ENCODE measurements at places on chromosomes 1 and 21.
A peak's percentile ranks its signal among the peaks of the same experiment; 100 is the strongest.

DNA sequence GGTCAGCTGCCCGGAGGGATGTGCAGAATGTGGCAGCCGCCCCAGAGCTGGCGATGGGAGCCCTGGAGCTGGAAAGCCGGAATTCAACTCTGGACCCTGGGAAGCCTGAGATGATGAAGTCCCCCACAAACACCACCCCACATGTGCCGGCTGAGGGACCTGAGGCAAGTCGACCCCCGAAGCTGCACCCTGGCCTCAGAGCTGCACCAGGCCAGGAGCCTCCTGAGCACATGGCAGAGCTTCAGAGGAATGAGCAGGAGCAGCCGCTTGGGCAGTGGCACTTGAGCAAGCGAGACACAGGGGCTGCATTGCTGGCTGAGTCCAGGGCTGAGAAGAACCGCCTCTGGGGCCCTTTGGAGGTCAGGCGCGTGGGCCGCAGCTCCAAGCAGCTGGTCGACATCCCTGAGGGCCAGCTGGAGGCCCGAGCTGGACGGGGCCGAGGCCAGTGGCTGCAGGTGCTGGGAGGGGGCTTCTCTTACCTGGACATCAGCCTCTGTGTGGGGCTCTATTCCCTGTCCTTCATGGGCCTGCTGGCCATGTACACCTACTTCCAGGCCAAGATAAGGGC, 33.5 kb upstream of the LHX4 start:
- no peak for DNase-seq

GRCh38 chr21:45320261-45321025, 32.7 kb upstream of the POFUT2 start:
- DNase-seq: no peak

GRCh38 chr1:68938051-68938666, 441.3 kb upstream of the DEPDC1 start:
- no peak for DNase-seq

DNA sequence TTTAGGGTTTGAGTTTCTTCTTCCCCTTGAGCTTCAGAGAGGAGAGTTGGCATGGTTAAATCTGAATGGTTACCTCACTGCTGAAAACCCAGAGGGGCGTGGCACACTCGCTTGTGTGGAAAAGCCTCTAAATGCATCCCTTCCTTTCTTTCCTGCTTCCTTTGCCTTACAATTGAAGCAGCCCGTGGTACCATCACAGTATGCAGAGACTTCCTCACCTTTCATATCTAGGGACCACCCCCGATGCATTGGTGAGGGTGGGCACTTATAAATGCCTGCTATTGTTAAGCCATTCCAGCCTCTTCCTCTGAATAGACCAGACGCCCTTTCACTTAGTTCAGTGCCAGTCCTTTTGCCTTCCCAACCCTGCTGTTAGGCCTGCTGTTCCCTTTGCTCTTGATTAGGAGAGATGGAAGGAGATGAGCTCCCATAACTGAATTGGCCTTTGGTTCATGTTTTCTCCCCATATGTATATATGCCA, 21.9 kb upstream of the LAX1 start:
- DNase-seq: no peak

- no peak for DNase-seq
Observed at GRCh38 chr21:46135782-46136395, 19.5 kb downstream of the FTCD start.

DNA sequence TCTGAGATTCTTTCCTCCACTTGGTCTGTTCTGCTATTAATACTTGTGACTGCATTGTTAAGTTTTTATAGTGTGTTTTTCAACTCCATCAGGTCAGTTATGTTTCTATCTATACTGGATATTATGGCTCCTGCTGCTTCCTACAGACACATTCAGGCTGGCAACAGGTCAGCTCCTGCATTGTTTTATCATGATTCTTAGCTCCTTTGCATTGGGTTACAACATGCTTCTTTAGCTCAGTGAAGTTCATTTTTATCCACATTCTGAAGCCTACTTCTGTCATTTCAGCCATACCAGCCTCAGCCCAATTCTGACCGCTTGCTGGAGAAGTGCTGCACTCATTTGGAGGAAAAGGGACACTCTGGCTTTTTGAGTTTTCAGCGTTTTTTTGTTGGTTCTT, 37.3 kb upstream of the F3 start:
- no peak for DNase-seq

DNA sequence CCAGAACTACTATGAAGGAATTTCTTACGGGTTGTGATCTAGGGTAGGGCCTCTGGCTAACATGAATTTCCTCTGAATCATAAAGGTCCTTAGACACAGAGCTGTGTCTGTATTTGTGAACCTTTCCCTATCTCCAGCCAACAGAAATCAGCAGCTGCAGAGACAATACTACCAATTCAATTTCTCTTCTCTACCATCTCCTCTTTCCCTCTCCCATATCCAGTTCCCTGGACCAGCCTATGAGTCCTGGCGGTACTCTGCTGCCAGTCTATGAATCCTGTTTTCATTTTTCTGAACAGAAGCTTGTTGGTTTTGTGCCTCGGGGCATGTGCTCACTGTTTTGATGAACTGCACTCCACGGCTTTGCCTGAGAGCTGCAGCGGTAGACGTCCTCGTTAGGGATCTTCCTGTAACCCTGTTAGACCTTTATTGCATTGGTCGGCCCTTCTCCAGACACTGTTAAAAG, 458.0 kb upstream of the VAMP3 start:
- DNase-seq: no peak

DNA sequence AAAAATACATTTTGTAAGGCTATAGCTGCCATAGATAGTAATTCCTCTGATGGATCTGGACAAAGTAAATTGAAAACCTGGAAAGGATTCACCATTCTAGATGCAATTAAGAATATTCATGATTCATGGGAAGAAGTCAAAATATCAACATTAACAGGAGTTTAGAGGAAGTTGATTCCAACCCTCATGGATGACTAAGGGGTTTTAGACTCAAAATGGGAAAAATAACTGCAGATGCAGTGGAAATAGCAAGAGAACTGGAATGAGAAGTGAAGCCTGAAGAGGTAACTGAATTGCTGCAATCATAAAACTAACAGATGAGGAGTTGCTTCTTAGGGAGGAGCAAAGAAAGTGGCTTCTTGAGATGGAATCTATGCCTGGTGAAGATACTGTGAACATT, 230.8 kb downstream of the KCTD3 start:
- DNase-seq: no peak

DNA sequence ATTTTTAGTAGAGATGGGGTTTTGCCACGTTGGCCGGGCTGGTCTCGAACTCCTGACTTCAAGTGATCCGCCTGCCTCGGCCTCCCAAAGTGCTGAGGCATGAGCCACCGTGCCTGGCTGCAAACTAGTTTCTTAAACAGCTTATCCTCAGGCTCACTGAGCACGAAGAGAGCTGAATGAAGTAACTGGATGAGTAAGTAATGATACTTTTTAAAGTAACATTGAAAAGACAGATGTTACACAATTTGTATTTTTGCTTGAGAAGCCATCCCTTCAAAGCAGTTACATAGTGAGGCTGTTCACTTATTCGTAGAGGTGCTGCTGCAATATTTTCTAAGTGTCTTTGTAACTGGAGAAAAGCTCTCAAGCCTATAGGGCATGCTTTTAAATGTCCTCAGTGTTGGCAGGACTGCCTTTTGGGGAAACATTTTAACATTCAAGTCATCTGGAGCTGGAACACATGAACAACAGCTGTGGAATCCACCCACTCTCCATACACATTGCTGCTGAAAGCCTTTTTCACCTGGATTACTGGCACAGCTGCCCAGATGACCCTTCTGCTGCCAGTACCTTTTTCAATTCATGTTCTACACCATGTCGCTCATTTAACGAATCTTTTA, 2.7 kb upstream of the YBX1 start:
- DNase-seq: no peak

- no peak for DNase-seq
Observed at GRCh38 chr1:228098323-228098931, 4.7 kb downstream of the C1orf35 start.

- DNase-seq: peak; percentile 89
Observed at GRCh38 chr1:114113411-114114184, 40.1 kb downstream of the SYT6 start.

DNA sequence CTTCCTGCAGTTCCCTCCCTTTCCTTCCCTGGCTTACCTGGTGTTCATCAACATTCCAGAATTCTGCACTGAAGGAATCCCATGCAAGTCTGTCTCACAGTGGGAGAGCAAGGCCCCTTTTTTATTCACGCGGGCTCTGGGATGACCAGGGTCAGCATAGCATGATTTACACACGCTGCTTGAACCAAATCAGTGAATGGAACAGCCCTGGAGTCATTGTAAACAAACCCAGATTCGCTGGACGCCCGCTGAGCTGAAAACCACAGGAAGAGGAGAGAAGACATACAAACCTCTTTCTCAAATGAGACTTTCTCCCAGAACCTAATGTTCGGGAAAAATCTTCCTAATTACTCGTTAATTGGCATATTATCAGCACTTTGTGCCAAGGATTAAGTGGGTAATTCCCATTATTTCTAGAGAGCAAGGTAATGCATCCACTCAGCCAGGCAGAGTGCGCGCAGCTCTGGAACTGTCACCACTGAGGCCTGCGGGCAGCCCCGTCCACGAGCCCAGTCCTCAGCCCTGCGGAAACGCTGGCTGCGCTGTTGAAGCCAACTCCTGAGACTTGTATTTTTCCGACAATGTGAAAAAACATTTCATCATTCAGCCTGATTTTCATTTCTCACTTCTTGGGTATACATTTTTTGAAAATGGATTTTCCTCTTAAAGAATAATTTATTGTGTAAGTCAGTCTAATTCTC, 140.0 kb downstream of the ETS2 start:
- DNase-seq: no peak

- DNase-seq: no peak
Observed at GRCh38 chr21:36288651-36289243, 31.2 kb upstream of the MORC3 start.

GRCh38 chr1:201036188-201036842, 12.8 kb upstream of the KIF21B start:
- no peak for DNase-seq

DNA sequence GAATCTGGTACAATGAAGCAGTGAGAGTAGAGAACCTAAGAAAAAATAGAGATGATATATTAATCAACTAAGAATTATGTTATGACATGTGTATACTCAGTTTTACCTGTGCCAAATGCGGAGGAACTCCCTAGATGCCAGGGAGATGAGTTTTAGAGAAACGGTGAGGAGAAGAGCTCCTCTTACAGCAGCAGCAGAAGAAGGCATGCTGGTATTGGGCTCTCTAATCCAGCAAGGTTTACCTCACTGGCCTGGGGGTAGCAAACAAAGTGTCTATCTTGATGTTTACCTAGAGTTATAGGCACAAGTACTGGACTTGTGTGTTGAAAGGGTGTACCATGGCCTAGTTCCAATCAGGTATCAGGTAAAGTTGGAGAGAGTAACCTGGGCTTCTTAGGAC, 28.9 kb upstream of the DEPDC1 start:
- DNase-seq: no peak

DNA sequence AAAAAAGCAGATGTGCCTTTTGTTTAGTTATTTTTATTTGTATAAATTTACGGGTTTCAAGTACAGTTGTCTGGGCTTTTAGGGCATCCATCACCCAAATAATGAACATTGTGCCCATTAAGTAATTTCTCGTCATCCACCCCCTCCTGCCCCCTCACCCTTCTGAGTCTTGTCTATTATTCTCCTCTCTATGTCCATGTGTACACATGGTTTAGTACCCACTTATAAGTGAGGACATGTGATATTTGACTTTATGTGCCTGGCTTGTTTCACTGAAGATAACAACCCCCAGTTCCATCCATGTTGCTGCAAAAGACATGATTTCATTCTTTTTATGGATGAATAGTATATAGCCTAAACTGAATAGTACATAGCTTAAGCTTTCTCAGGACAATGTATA, 189.2 kb downstream of the ZP4 start:
- DNase-seq: no peak

DNA sequence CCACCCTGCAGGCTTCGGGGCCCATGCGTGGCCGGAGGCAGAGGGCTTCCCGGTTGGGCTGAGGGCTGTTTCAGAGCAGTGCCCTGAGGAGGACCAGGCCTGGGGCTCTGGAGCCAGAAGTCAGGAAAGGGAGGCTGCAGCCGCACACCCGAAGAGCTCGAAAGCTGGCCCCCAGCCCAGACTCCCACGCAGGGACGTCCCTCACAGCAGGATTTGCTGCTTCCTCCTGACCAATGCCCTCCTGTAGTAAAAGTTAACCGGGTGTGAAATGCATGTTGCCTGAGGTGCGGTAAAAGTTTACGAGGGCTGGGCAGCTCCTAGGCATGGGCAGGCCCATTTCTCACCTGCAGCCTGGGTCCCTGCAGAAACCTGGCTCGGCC, 101.5 kb upstream of the ARHGEF16 start:
- no peak for DNase-seq

DNA sequence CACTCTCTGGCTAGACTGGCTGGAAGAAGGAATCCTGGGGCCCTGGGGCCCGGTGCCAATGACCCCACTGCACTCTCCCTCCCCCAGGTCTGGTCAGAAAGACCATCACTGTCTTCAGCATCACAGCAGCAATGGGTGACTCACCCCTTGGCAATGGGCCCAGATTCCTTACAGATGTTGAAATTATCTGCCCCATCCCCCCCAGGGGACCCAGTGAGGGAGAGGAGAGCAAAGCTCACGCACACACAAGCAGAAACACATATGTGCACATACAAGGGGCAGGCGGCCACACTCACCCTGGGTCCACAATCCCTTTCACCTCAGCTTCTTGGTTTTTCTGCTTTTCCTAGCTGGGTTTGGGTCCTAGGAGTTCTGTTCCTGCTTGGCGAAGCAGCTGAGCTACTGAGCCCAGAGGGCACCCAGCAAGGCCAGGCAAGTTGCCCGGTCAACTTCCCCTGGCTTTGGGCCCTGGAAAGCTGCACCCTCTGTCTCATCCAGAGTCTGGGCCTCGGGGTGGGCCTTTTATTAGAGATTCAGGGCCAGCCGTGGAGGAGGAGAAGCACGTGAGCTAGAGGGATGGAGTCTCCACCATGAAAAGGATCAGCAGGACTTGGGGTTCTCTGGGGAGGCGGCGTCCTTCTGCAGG, 2.6 kb downstream of the COL16A1 start:
- DNase-seq: peak; percentile 91

- peak; percentile 62 for DNase-seq
Observed at GRCh38 chr1:182604175-182605164, at the start of gene RGS16. Gene RGS16 (minus strand): TSS chr1:182604389. CDS start chr1:182604259, 130 bp downstream.

GRCh38 chr1:111990878-111991718, 1.6 kb upstream of the KCND3 start:
- DNase-seq: peak; percentile 4

- peak; percentile 62 for DNase-seq
Observed at GRCh38 chr1:156608036-156608674, 6.9 kb upstream of the GPATCH4 start.

DNA sequence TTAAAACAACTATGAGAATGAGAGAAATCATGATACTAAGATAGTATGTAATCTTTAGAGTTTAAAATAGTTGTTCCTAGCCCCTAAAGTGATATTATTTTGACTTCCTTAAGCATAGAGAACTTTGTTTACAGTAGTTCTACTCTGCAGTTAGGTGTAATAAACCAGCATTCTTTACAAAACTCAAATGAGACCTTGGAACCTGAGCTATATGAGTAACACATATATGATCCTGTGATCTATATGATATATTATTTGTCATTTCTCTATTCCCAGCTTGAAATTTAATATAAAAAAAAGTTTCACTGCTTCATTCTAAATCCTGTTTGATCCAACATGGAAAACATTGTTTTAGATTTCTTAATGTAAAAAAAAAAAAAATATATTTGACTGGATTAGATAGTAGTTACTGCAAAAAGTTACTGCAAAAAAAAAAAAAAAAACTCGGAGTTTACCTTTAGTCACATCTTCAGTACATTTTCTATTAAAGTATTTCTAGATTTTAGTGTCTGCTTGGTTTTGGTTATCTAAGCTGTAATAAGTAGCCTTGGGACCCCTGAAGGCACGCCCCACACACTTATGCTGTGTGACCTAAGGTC, 463.8 kb downstream of the USP25 start:
- no peak for DNase-seq

- no peak for DNase-seq
Observed at GRCh38 chr1:244437086-244437468, 14.6 kb downstream of the ADSS2 start.
